GM06990 (cell line): ENCODE measurements at places on chromosomes 13 and 19.

GRCh38 chr13:114231886-114232285 is 2.8 kb upstream of the CDC16 start:
- no peak for DNase-seq

DNA sequence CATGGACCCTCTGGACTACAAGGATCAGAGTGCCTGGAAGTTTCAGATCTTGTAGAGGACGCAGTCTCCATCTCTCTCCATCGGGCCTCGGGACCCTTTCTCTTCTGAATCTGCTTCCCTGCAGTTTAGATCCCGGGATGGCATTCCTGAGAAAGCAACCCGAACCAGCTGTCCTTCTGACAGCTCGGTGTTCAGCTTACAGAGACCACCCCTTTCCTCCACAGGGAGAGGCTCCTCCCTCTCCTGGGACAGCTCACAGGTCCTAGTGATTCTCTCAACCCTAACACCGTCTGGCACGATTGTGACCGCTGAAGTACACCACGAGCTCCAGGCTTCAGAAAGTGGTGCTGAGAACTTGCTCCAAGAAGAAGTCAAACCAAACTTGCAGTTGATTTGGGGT is 18.2 kb downstream of the CRX start:
- DNase-seq: no peak

GRCh38 chr13:71922194-71922593 is 55.2 kb upstream of the DACH1 start:
- DNase-seq: no peak

DNA sequence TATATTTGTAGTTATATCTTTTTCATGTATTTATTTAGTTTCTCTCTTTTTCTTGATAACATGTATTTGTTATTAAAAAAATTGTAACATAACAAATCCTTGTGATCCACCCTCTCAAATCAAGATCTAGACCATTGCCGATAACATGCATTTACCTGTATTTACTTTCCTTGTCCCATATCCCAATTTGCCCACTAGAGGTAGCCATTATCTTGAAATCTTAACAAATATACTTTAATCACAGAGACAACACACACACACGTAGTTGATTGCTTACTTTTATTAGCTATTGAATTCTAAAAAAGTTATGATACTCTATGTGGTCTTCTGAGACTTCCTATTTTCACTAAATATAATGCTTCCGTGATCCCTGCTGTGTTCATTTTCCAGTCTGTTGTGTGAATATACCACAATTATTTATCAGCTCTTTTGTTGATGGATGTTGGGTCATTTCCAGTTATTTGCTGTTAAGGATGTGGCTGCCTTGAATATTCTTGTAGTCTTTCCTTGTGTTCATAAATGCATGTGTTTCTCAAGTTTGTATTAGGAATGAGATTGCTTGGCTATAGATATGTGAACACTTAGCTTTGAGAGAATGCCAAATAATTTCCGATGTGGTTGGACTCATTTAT is 31.3 kb upstream of the ZMYM2 start:
- no peak for DNase-seq

DNA sequence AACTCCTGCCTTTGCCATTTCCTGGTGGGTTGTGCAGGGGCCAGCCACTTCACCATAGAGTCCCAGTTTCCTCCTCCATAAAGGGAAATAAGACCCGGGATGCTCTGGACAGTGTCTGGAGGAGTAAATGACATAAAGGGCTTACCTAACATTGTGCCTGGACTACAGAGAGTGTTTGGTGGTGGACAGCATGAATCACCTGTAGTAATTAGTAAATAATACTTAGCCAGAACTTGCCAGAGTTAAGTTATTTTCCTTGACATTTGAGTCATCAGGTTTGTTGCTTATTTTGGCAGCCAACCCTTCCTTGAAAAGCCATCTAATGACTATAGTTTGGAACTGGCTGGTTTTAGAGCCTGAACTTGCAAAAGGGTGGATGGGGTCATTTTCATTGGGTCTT is 159.2 kb downstream of the SLC7A1 start:
- DNase-seq: no peak

DNA sequence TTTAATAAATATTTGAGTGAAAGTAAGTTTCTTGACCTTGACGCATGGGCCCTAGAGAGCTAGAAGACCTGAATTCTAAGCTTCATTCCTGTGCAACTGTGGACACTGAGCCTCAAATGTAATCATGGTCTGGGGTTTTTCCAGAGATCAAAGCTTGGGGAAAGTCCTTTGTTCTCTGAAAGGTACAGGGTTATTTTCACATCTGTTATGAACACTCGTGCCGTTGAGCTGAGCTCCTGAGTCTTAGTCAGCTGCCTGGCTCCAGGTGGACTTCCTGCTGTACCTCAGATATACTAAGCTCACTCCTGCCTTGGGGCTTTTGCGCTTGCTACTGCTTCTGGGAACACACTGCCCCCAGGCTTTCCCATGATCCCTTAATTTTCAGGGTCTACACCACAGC is 7.5 kb upstream of the ZBTB32 start:
- DNase-seq: peak; percentile 54

DNA sequence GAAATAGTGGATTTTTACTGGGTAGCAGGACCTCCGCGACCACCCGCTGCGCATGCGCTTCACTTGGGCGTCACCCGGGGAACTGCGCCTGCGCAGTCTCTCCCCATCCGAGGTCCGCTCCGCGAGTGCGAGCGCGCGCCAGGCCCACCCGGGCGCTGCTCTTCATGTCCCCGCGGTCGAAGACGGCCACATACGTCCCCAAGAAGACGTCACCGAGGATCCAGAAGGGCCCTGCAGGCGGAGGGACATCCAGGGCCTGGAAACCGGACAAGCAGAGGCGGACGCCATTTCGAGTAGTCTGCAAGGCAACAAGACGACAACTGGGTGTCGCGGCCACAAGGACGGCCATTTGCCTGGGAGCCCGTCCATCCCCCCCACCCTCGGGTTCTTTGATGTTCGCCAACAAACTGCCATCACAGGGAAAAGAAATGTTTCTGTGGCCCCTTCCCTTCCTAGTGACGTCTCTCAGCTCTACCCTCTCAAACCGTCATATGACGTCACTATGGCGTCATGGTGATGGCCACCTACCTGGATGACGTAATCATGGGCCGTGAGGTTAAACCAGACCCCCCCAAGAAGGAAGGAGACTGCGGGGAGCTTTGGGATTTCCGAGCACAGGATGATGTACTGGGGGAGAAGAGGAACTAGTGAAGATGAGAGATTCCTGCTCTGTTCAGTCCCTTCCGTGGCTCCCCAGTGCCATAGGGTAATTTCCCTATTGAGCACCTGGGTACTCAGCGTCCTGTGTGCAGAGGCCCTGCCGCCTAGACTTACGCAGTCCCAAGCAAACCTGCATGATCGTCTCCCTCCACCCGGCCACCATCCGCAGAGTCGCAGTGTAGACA is 6.7 kb downstream of the NAPSA start:
- DNase-seq: peak; percentile 93

- no peak for DNase-seq
Measured at GRCh38 chr13:95301968-95302393, 730 bp upstream of the ABCC4 start.

DNA sequence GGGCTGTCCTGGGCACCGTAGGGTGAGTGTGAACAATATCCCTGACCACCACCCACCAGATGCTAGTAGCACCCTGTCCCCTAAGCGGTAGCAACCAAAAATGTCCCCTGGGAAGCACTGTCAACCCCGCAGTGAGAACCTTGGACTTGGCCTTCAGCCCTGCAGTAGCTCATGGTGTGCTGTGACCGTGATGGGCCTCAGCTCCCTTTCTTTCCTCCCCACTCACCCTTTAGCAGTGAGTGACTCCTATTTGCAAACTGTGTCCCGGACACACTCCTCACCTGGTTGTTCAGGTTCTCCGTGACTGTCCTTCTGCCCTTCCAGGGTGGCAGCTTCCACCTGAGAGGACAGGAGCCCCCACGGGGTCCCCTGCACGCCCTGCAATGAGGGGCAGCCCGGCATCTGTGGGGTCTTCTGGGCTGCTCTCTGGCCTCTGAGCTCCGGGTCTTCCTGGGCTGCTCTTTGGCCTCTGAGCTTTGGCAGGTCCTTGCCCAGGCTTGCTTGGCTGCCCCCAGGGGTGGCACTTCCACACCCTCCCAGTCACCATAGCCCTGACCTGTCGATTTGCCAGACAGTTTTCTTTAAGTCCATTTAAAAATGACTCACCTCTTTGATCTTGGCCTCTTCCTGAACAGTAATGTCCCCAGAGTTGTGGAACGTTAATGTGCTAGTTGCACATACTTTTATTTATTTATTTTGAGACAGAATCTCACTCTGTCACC is 3.8 kb downstream of the KDM4B start:
- DNase-seq: no peak

DNA sequence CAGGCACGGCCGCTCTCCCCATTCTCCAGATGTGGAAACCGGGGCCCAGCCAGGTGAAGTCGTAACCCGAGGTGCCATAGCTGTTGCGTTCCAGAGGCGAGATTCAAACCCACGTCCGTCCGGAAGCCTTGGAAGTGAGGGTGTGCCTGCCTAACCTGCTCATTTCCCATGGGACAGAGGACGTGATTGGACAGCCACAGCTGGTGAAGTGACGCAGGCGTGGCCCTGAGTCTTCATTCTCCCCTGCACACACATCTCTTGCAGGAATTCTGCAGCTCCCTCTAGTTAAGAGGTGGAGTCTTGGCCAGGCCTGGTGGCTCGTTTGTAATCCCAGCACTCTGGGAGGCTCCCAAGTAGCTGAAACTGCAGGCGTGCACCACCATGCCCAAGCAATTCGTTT is 16.8 kb downstream of the MEIS3 start:
- DNase-seq: no peak

GRCh38 chr19:30873691-30874090 is 475.5 kb downstream of the TSHZ3 start:
- DNase-seq: no peak

GRCh38 chr19:3132971-3133792 is 2.7 kb upstream of the GNA15 start:
- DNase-seq: peak; percentile 83

DNA sequence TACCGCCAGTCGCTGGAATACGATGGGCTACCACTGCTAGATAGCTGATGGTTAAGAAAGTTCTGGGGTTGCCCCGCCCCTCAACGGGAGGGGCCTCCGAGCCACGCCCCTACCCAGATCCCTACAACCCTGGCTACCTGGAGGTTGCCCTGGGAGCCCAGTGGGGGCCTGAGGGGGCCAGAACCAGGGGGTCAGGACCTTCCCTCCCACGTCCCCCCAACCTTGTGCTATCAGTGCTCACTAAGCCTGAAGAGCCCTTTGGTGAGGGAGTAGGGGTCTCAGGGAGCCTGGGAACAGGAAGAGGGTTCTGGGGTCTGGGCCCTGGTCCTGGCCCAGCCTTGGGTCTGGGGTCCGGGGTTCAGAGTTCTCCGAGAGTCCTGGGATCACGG is 8.9 kb downstream of the OCEL1 start:
- DNase-seq: peak; percentile 77

- no peak for DNase-seq
Measured at GRCh38 chr13:24863748-24864540, 100.0 kb downstream of the RNF17 start.

- DNase-seq: no peak
Measured at GRCh38 chr19:16527971-16528521, 14.2 kb downstream of the CHERP start.

- no peak for DNase-seq
Measured at GRCh38 chr13:39765801-39766463, 110.5 kb downstream of the COG6 start.

- no peak for DNase-seq
Measured at GRCh38 chr13:33349288-33349985, 63.9 kb upstream of the STARD13 start.

- peak; percentile 24 for DNase-seq
Measured at GRCh38 chr13:32791545-32792172, 205.4 kb downstream of the PDS5B start.

DNA sequence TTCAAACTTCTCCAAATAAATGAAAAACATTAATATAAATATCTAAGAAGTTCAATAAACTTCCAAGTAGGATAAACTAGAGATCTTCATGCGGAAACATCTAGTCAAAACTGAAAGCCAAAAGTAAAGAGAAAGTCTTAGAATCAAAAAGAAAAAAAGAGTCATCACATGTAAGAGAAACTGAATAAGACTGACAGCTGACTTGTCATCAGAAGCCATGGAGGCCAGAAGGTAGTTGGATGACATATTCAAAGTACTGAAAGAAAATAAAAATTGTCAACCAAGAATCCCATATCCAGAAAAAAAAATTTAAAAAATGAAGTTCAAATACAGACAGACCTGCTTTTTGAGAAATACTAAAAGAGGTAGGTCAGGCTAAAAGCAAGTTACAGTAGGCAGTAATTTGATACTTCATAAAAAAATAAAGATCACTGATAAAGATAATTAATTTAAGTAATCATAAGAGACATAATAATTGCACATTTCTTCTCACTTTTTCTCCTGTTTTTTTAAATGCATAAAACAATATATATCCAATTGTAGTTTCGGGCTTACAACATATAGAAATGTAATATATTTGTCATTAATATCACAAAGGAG is 327.6 kb upstream of the PCDH9 start:
- DNase-seq: no peak

DNA sequence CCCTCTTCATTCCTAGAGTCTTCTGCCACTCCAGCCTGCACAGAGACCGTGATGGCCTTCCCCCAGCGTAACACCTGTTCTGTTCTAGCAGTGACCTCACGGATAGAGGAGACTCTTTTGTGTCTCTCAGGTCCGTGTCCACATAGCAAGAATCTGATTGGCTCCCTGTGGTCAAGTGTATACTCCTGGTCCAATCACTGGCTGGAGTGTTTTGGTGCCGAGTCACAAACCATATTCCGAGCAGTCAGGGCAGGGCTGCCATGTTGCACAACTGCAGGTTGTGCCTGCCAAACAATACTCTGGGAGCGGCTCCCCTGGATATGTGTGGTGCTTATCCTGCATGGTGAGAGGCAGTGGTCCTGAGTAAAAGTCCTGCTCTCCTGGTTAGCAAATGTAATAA is 402.4 kb downstream of the KCNRG start:
- no peak for DNase-seq

DNA sequence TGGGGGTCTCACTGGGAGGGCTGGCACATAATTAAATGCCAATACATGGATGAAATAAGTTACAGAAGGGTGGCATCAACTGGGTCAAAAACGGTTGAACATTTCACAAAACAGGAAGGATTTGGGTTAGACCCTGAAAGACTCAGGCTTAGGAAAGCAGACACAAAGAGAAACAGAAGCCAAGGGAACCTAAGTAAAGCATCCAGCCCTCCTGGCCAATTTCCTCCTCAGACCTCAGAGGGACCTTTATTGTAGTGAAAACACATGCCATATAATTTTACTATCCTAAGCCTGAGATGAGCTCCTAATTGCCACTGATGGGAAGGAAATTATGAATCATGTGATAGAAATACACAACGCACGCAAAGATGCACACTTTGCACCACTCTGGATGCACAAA is 12.1 kb upstream of the CEACAM3 start:
- no peak for DNase-seq

DNA sequence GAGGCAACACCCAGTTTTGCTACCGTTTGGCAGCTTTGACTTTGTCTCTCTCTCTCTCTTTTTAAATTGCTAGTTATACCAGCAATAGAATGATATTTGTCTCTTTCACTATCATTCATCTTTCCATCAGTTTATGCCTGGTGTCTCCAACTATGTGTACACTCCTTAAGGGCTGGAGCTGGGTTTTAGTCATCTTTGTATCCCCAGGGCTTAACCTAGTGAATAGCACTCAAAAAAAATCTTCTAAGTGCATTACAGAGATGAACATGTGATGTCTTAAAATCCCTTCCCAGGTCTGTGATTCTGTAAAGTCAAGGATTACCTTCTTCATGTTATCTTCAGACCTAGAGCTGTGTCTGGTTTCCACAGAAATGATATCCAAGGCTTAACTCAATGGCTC is 7.8 kb upstream of the UBL3 start:
- DNase-seq: no peak

GRCh38 chr13:38875186-38875875 is 115.3 kb downstream of the STOML3 start:
- no peak for DNase-seq
